ENCODE measurements at places on chromosomes 5 and 9.

- DNase-seq, result no peak
Measured at GRCh38 chr5:96254980-96255691, 177.9 kb downstream of the PCSK1 start.

GRCh38 chr5:108743319-108743718 lies 4.4 kb upstream of the FER start:
- no peak for DNase-seq

- DNase-seq, result no peak
Measured at GRCh38 chr9:89020754-89021153, 29.5 kb downstream of the S1PR3 start.

- no peak for DNase-seq
Measured at GRCh38 chr5:115469904-115470516, 74.6 kb downstream of the FEM1C start.

DNA sequence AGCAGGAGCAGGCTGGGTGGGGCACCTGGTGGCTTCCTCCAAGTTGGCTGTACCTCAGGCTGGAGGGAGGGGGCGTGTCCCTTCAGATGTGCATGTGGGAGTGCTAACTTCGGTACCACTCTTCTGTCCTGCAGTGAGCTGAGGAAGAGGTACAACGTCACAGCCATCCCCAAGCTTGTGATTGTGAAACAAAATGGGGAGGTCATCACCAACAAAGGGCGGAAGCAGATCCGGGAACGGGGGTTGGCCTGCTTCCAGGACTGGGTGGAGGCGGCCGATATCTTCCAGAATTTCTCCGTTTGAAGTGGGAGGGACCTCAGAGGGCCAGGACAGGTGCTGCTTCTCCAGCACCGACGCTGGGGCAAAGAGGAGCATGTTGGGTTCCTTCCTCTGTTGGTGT lies 9.3 kb downstream of the NXNL2 start:
- DNase-seq, result no peak

GRCh38 chr9:129748249-129748648 lies 4.6 kb downstream of the PTGES start:
- DNase-seq, result no peak

GRCh38 chr9:13354733-13355132 lies 75.2 kb upstream of the MPDZ start:
- no peak for DNase-seq

- DNase-seq, result no peak
Measured at GRCh38 chr9:128136816-128137793, 9.6 kb upstream of the PTGES2 start.

DNA sequence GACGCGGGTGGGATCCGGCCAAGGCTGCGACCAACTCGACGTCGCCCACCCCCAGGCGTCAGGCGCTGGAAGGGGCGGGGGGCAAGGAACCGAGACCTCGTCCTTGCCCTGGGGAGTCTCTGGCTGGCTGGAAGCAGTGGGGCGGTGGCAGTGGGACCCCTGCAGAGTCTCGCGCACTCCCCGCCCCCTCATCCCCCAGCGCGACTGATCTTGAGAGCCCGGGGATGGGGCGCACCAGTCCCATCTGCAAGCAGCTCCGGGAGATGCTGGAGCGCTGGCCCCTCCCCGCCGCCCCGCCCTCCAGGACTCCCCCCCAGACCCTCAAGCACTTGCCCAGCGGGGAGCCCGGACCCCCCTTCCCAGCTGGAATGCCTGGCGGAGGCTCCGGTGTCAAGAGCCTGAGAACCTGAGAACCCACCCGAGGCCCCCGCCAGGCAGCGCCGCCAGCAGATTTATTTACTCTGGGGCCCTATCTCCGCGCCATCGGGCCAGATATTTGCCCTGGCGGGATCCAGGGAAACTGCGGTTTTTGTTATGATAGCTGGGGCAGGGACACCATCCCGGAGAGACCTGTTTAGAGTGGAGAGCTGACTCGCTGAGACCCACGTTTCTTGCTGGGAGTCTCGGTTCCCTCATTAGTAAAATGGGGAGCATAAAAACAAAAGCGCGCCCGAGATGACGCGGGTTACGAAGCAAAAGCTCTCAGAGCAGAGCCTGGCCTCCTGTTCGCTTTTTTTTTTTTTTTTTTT lies 1.2 kb downstream of the PRRT1B start:
- DNase-seq, result peak; percentile 10
